Neuronal stem cell (in vitro differentiated cells): ENCODE measurements at places on chromosomes 3 and 15.

DNA sequence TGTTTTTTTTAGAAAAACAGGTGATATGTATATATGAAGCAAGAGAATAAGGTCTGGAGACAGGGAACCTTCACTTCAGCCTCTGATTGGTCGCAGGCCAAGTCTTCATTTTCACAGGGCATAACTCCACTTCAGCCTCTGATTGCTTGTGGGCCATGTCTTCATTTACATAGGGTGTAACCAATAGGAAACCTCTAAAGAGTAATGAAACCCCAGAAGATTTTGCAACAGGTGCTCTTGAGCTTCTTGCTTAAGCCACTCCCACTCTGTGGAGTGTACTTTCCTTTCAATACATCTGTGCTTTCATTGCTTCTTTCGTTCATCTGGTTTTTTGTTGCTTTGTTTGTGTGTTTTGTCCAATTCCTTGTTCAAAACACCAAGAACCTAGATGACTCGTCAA, 22.6 kb upstream of the SCG3 start:
- H3K4me1 ChIP-seq = no peaks in the 10 kb centered on the region
- no peak overlapping the region for H3K27ac ChIP-seq
- DNase-seq = no peak

GRCh38 chr15:80242802-80243201, 9.2 kb downstream of the CTXND1 start:
- no peaks in the 10 kb centered on the region for H3K27me3 ChIP-seq
- no peak overlapping the region for H3K4me3 ChIP-seq
- H3K36me3 ChIP-seq = no peaks in the 10 kb centered on the region

- H3K4me1 ChIP-seq = no peaks in the 10 kb centered on the region
- H3K4me3 ChIP-seq = no peak overlapping the region
- no peaks in the 10 kb centered on the region for H3K27me3 ChIP-seq
- H3K27ac ChIP-seq = no peak overlapping the region
- no peak for DNase-seq
- H3K36me3 ChIP-seq = peaks cover 39% of the 10 kb centered on the region
These were observed 150.6 kb downstream of the DUT start for GRCh38 chr15:48481802-48482201.

DNA sequence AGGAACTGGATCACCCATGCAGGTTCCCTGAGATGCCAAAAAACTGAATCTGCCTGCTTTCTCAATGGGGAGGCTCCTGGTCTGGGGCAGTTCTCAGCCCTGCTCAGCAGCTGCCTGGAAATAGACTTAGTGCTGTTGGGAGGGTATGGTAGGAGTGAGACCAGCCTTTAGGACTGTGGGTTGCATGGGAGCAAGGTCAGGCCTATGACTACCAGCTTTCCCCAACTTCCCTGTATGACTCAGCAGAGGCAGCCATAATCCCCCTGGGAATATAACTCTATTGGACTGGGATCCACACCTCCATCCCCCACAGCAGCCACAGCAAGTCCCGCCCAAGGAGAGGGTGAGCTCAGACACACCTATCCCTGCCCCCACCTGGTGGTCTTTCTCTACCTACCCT, 87.0 kb downstream of the CFAP44 start:
- DNase-seq = no peak
- no peak overlapping the region for H3K27ac ChIP-seq
- H3K27me3 ChIP-seq = no peaks in the 10 kb centered on the region

- no peaks in the 10 kb centered on the region for H3K27me3 ChIP-seq
- H3K4me3 ChIP-seq = no peak overlapping the region
- DNase-seq = no peak
- H3K4me1 ChIP-seq = peaks cover 11% of the 10 kb centered on the region
These were observed 368.2 kb upstream of the ROPN1 start for GRCh38 chr3:124360155-124360554.

- DNase-seq = no peak
- no peaks in the 10 kb centered on the region for H3K36me3 ChIP-seq
- H3K27ac ChIP-seq = no peak overlapping the region
- H3K4me3 ChIP-seq = no peak overlapping the region
- H3K4me1 ChIP-seq = peaks cover 13% of the 10 kb centered on the region
These were observed 13.6 kb upstream of the SRP14 start for GRCh38 chr15:40052604-40053003.

DNA sequence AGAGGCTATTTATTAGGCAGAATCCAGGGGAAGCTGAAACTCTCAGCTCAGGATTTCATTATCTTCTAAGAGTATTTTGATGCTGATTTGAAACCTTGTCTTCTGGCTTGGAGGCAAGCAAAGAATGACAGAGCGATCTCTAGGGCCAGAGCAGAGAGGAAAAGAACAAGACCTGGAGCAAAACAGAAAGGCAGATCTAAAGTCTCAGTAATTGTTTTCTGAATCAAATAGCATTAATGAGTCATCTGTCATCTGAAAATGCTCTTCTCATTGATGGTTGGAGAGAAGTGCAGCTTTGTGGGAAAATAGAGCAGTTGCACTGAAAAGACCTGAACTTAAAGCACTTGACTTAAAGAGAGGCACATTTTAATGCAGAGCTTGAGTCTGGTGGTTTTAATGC, 385.9 kb downstream of the RAP2B start:
- H3K4me1 ChIP-seq = no peaks in the 10 kb centered on the region
- no peak overlapping the region for H3K4me3 ChIP-seq
- no peaks in the 10 kb centered on the region for H3K36me3 ChIP-seq
- no peak overlapping the region for H3K27ac ChIP-seq

GRCh38 chr3:122268257-122269024, 56.6 kb upstream of the CSTA start:
- H3K36me3 ChIP-seq = no peaks in the 10 kb centered on the region
- DNase-seq = no peak
- H3K27ac ChIP-seq = no peak overlapping the region
- no peak overlapping the region for H3K4me3 ChIP-seq
- H3K27me3 ChIP-seq = no peaks in the 10 kb centered on the region
- no peaks in the 10 kb centered on the region for H3K4me1 ChIP-seq

DNA sequence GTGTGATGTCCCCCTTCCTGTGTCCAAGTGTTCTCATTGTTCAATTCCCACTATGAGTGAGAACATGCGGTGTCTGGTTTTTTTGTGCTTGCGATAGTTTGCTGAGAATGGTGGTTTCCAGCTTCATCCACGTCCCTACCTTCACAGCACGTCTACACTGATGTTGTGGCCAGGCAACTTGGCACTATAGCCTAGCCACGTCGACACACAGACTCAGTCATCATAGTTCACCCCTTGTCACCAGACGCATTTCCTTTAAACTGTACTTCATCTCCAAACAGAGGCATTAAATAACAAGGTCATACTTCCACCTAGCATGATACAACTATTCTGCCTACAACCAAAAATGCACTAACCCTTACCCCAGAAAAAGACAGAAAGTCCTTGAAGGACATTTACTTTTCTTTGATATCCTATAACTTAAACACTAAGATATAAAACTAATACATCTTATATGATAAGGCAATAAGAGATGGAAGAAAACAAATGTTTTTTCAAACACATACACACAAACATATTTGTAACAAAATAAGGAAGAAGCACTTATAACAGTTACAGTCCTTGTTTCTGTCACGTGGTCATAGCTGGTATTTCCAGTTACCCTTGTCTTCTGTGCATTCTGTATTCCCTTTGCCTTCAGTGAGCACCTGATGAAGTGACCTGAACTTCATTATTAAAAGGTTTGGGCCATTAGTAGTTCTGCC, 121.4 kb downstream of the KLF13 start:
- H3K4me3 ChIP-seq = no peak overlapping the region
- H3K4me1 ChIP-seq = no peaks in the 10 kb centered on the region
- H3K36me3 ChIP-seq = no peaks in the 10 kb centered on the region

- peaks cover 32% of the 10 kb centered on the region for H3K27me3 ChIP-seq
- H3K27ac ChIP-seq = no peak overlapping the region
- no peaks in the 10 kb centered on the region for H3K4me1 ChIP-seq
- no peak overlapping the region for H3K4me3 ChIP-seq
- no peaks in the 10 kb centered on the region for H3K36me3 ChIP-seq
These were observed 41.2 kb downstream of the KLF15 start for GRCh38 chr3:126316031-126316461.

DNA sequence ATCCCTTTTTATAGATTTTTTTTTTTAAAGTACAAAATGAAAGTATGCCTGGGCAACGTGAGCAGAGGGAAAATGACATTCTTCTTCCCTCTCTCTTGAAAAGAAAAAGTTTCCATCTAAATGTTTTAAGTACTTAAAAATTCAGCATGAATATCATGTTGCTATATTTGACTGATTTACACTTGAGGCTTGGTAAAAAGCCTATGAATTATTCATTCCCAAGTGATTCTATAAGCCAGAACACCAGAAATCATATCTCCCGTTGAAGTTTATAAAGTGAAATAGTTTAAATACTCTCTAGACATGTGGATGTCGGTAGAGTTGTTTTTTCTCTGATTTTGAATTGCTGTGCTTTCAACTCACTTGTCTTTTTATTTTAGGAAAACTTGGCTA, 276.2 kb upstream of the RARB start:
- H3K27me3 ChIP-seq = no peaks in the 10 kb centered on the region
- H3K36me3 ChIP-seq = no peaks in the 10 kb centered on the region
- H3K4me3 ChIP-seq = no peak overlapping the region

GRCh38 chr3:191220908-191221307, 21.9 kb downstream of the OSTN start:
- no peaks in the 10 kb centered on the region for H3K36me3 ChIP-seq
- H3K4me1 ChIP-seq = no peaks in the 10 kb centered on the region
- no peak overlapping the region for H3K4me3 ChIP-seq
- no peak overlapping the region for H3K27ac ChIP-seq
- H3K27me3 ChIP-seq = no peaks in the 10 kb centered on the region
- no peak for DNase-seq

GRCh38 chr3:189588070-189588469, 43.1 kb upstream of the TP63 start:
- no peaks in the 10 kb centered on the region for H3K4me1 ChIP-seq
- no peaks in the 10 kb centered on the region for H3K36me3 ChIP-seq
- DNase-seq = no peak
- no peak overlapping the region for H3K27ac ChIP-seq

DNA sequence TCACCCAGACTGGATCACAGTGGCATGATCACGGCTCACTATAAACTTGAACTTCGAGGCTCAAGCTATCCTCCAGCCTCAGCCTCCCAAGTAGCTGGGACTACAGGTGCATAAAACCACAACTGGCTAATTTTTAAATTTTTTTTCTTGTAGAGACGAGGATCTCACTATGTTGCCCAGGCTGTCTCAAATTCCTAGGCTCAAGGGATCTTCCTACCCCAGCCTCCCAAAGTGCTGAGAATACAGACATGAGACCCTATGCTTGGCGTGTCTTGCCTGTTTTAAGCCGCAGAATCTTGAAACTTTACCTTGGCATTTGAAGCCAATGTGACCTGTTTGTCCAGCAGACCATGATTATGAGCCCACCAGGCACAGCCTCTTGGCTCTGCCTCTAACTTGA, 119.9 kb downstream of the OPA1 start:
- no peaks in the 10 kb centered on the region for H3K36me3 ChIP-seq
- H3K27me3 ChIP-seq = no peaks in the 10 kb centered on the region
- H3K4me1 ChIP-seq = peaks cover 22% of the 10 kb centered on the region
- DNase-seq = no peak

DNA sequence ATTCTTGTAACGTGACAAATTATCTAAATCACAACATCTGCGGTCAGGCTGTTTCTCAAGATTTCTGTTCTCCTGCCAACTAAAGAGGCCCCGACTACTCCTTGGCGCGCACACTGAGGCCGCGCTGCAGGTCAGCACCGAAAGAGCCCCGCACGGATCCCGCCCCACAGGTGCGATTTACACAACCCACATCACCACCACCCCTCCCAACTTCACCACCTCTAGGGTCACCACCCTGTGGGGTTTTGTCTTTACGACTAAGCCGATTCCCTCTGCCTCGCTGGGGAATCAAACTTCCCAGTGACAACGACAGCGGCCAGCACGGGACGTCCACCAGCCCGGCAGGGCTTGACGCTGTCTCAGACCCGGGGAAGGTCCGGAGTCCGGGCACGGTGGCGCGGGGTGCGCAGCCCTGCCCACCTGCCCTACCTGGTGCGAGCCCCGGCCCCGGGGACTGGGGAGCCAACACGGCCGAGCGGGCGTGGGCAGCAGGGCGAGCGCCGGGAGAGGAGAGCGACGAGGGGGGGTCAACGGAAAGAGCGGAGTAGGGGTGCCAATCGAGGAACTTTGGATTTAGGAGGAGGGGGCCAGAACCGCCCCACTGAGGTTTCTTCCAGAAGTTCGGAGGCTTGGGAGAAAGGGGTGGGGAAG, 764 bp downstream of the UACA start:
- peak overlapping the region; percentile 98 for H3K4me3 ChIP-seq
- peak overlapping the region; percentile 90 for H3K27ac ChIP-seq
- peak; percentile 38 for DNase-seq
- no peaks in the 10 kb centered on the region for H3K27me3 ChIP-seq
- peaks cover 9% of the 10 kb centered on the region for H3K4me1 ChIP-seq

DNA sequence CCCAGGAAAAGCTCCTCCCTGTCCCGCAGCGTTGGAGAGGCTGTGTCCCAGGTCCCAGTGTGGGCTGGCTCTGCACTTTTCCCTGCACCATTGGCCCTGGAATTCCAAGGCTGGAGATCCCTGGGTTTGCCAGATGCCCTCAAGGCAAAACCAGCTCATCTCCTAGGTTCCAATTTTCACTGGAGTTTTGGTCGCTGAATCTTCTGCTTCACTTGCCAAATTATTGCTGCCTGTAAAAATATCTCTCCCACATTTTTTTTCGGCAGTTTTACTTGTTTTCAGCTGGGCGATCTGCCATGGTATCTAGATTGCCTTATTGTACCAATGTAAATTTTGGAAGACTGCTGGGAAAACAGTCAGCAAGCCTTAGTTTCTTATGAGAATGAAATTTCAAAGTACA, 150.9 kb upstream of the ATP10A start:
- H3K27me3 ChIP-seq = no peaks in the 10 kb centered on the region
- no peak overlapping the region for H3K4me3 ChIP-seq
- H3K36me3 ChIP-seq = no peaks in the 10 kb centered on the region
- H3K27ac ChIP-seq = no peak overlapping the region
- DNase-seq = no peak

GRCh38 chr15:81060470-81060869, 59.7 kb downstream of the TLNRD1 start:
- H3K27me3 ChIP-seq = peaks cover 4% of the 10 kb centered on the region
- no peak overlapping the region for H3K27ac ChIP-seq
- DNase-seq = no peak
- H3K4me3 ChIP-seq = no peak overlapping the region

- H3K4me1 ChIP-seq = no peaks in the 10 kb centered on the region
- H3K27me3 ChIP-seq = no peaks in the 10 kb centered on the region
- no peak for DNase-seq
- no peak overlapping the region for H3K4me3 ChIP-seq
- H3K27ac ChIP-seq = no peak overlapping the region
- no peaks in the 10 kb centered on the region for H3K36me3 ChIP-seq
These were observed 31.5 kb downstream of the GASK1A start for GRCh38 chr3:43010638-43011037.

DNA sequence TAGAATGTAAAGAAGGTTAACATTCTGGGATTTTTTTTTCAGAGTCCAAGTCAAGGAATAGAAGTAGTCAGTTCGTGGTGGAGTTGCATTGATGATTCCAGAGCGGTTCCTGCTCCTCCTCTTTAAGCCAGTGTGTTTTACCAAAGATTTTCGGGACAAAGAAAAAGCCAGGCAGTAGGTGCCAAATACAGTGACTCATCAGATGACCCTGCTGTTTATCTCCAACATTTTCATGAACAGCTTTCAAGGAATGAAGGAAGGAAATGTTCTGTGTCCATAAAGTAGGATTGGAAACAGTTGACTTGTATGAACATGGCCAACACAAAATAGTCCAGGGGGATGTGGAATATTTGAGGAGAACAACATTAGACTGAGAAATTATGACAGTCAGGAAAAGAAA, 142.4 kb upstream of the TMC3 start:
- no peaks in the 10 kb centered on the region for H3K27me3 ChIP-seq
- no peak overlapping the region for H3K4me3 ChIP-seq
- no peak overlapping the region for H3K27ac ChIP-seq
- no peak for DNase-seq
- H3K36me3 ChIP-seq = no peaks in the 10 kb centered on the region
